Left renal cortex interstitium (tissue), 4 donors: ENCODE measurements at places on chromosomes 16 and 17. TPM values are rescaled to one million over a fixed set of nuclear protein-coding genes. Genes with fewer than 3 reads are reported as not detected.

The ADAMTS18 gene
- polyA plus RNA-seq = 7.6 TPM

The TTLL6 gene
- 0.60 TPM for polyA plus RNA-seq

- DNase-seq = no peak
These were observed 921.9 kb upstream of the EEF2KMT start for GRCh38 chr16:6019490-6019991.

The RTN4RL1 gene
- polyA plus RNA-seq = 0.69 TPM

DNA sequence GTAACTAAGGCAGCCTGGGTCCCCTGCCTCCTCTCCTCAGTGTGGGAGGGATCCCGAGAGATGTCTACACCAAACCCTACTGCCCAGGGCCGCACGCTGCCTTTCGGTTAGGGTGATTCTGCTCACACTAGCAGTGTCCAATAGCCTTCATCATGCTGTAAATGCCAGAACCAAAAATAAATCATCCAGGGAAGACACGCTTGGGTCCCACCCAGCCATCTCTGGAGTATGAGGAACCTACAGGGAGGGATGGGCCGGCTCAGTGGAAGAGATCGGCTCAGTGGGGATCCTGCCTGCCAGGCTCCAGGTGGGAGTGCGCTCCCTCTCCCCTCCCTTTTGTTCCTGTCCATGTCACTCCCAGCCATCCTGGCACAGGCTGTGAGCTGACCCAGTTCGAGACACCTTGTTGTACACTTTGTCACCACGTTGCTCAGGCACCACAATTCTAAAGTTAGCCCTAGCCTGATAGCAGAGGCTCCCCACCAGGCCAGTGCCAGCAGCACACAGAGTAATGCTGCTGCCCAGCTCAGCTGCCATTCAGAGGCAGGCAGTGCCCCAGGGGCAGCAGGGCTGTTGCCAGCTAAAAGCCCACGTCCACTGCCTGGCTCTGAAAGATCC is 24.5 kb downstream of the PEMT start:
- DNase-seq = no peak

The TEX19 gene
- polyA plus RNA-seq = not detected
